Left forelimb (tissue), 1 donor: ENCODE measurements at places on chromosomes 3 and 15.

- no peak for DNase-seq
These were observed 42.2 kb downstream of the SLC28A1 start for GRCh38 chr15:84926491-84927230.

DNA sequence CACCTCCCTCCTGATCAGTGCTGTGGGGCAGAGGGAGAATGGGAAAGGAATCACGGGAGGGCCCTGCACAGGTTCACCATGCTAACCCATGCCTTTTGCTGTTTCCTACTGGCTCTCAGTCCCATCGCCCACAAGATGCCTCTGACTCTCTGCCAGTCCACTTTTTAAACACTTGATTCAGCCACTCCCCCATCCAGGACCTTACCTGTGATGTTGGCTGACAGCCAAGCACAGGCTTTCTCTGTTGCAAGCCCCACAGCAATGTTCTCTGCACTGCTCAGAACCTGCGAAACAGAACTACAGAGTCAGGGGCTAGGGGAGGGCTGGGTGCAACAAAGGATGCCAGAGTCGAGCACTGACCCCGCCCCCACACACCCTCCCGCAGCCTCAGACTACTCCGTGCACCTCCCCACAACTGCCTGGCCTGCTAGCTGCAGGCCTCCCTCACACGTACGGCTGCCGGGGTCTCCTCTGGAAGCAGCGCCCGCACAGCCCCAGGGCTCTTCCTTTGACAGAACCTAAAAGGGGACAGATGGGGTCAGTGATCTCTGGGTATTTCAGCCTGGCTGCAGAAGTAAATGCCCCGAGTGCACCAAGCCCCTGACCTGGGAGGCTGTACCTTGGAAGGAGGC lies 9.1 kb downstream of the CDAN1 start:
- no peak for DNase-seq

DNA sequence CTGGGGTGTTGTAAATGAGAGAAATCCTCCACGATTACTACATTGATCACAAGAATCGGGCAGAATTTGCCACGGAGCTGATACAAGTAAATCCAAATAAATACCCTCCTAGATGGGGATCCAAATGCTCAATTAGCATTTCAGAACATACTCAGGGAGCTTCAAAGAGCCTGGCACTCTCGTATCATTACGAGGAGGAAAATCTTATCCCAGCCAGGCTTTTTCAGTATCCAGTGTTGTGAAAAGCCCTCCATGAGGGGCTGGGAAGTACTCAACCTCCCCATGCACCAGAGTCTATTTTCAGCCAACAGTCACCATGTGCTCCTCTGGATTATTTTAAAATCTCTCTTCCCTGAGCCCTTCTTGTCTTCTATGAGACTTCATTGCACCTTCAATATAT lies 122.6 kb upstream of the ARRDC4 start:
- DNase-seq = no peak

GRCh38 chr15:23081271-23081670 lies 41.9 kb upstream of the TUBGCP5 start:
- no peak for DNase-seq
